ENCODE measurements at places on chromosomes 11 and 22. TPM values are rescaled to one million over a fixed set of nuclear protein-coding genes. Genes with fewer than 3 reads are reported as not detected.

RASL10A gene
- 21.3 TPM for total RNA-seq

OR51B5 gene
- 3.1 TPM for total RNA-seq

MLC1 gene
- 23.8 TPM for total RNA-seq

MS4A14 gene
- not detected for total RNA-seq

PPP1R14B gene
- total RNA-seq = 82.9 TPM
